Suprapubic skin (tissue), 4 donors: ENCODE measurements at places on chromosomes 3 and 15.

DNA sequence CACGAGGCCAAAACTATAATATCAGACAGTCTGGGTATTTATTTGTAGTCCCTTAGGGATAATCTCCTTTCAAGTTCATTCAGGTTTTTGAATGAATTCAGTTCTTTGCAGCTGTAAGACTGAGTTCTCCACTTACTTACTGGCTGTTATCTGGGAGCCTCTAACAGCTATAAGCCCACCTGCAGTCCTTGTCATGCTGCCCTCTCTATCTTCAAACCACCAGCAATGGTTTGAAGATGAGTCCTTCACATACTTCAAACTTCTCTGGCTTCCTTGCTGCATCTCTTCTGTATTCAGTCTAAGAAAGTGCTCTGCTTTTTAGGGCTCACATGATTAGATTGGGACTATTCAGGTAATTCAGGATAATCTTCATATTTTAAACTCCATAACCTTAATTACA lies 154.5 kb upstream of the STT3B start:
- no peak for DNase-seq

DNA sequence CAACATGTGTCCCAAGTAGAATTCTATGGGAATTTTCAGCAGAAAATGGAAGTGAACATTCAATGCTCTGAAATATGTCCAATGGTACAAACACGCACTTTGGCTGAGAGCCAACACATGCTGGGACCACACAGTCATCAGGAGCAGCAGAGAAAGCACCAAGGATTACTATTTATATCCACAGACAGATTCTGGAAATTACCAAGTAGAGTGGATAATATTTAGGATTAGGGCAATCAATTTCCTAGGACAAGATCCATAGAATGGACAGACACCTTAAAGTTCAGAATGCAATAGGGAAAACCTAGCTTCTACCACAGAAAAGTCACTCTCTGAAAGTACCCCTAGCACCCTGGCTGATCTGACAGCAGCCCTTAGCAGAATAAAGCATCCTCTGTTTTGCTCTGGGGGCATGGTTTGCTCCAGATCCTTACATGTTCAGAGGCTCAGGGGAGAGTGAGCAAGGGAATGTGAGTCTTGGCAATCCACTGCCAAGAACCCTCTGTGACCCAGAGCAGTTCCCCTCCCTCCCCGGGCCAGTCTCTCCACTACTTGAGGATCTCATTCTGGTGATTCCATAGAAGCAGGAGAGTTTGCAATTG lies 206.0 kb upstream of the WNT5A start:
- DNase-seq = no peak

GRCh38 chr15:64351265-64351664 lies 4.7 kb downstream of the CSNK1G1 start:
- DNase-seq = no peak

DNA sequence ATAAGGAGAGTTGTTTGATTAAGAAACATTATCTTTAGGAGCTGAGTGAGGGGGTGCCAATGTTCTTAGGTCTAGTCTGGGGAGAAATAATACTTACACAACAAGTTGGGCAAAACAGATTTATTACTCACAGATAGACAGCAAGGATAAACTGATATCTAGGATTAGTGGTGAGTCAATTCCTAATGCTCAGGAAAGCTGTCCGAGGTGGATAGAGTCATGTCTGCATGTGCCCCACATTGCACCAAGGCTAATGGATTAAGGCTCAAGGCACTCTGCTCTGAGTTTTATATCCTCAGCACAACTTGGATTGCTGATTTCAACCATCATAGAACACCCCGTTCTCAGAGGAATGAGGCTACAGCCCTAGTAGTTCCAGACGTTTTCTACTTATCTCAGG lies 1042.3 kb downstream of the OTOL1 start:
- no peak for DNase-seq

DNA sequence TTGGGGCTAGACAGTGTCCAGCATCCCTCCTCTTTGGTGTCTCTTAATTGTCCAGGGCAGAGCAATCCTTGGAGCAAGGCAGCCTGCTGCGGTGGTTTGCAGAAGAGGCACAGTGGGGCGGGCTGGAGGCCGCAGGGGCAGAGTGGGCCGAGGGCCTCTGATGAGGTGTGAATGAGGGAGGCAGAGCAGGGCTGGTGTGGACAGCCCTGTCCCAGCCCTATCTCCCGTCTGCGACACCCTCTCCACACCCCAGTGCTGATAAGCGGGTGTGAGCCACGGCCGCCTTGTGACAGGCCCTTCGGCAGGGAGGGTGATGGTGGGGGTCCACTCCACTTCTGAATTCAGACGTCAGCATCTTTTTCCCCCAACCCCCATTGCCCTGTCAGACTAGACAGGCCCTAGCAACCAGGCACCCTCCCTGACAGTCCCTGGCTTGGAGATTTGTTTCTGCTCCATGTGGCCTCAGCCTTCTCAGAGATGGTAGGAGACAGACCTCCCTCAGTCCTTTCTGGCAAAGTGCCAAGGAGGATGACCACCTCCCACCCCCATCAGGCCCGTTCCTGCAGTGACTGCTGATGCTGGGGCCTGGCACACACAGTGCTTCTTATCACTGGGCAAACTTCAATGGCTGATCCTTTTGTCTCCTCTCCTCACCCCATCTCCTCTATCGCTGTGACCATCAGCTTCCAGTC lies 37.3 kb downstream of the EXOG start:
- no peak for DNase-seq

- no peak for DNase-seq
Measured at GRCh38 chr15:50930792-50931191, 22.3 kb downstream of the AP4E1 start.

- DNase-seq = no peak
Measured at GRCh38 chr3:115986555-115987207, 363.4 kb downstream of the GAP43 start.

GRCh38 chr15:49046220-49047102 lies at the start of gene SECISBP2L:
Gene SECISBP2L (minus strand): TSS chr15:49046446. CDS start chr15:49046299, 147 bp downstream.
- DNase-seq = peak; percentile 95

GRCh38 chr3:57283334-57283733 lies 9.2 kb downstream of the ASB14 start:
- no peak for DNase-seq

- no peak for DNase-seq
Measured at GRCh38 chr3:45118615-45119071, 27.5 kb downstream of the CDCP1 start.

- DNase-seq = no peak
Measured at GRCh38 chr15:52218816-52219215, 27.6 kb upstream of the GNB5 start.

DNA sequence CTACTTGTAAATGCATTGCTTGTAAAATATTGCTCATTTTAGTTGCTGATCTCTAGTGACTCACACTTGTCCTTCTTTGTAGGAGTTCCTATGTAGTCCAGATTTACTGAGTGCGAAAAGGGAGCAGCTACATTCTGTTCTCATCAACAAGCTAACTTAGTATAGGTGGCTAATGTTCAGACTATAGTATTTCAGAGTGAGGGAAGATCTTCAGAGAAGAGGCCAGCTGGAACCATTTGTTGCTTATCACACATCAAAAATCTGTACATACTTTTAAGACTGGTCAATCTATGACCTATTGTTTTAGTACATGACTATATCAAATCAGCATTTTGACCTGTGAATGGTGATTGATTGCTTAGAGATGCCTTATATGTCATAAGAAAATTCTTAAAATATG lies 71.3 kb upstream of the THSD4 start:
- no peak for DNase-seq

GRCh38 chr15:22955544-22956119 lies 24.5 kb downstream of the CYFIP1 start:
- DNase-seq = no peak

GRCh38 chr3:188309437-188310269 lies 155.7 kb downstream of the LPP start:
- DNase-seq = no peak

DNA sequence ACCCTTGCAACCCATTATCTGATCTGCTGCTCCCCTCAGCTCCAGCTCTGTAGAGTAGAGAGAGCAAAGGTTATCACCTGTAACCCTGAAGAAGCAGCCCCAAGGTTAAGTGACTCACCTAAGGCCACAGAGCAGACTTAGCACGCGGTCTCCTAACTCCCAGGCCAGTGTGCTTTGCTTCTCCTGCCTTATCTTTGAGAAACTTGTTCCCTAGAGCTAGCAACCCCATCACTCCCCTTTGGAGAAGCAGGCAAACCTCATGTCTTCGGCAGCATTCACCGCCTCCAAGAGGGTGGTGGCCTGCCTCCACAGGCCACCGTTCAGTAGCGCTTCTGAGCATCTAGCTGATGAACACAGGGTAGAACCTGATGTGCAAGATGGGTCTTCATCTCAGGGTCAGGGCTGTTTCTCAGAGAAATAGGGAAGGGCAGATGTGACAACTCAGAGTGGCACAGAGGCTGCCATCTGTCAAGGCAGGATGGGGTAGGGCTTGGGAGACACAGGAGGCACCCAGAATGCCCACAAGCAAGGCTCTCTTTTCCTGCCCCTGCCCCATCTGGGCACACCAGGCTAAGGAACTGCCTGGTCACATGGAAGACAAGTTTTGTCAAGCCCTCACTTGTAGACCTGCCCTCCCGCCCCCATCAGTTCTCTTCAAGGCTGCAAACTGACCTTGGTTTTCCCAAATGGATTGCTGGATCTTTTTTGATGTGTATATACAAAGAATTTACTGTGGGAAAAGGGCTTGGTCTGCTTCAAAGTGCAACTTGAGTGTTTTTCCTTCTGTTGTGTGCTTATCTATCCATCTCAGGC lies 34.9 kb upstream of the CLK3 start:
- DNase-seq = no peak

- DNase-seq = no peak
Measured at GRCh38 chr3:52200981-52201679, 3.2 kb downstream of the ALAS1 start.

DNA sequence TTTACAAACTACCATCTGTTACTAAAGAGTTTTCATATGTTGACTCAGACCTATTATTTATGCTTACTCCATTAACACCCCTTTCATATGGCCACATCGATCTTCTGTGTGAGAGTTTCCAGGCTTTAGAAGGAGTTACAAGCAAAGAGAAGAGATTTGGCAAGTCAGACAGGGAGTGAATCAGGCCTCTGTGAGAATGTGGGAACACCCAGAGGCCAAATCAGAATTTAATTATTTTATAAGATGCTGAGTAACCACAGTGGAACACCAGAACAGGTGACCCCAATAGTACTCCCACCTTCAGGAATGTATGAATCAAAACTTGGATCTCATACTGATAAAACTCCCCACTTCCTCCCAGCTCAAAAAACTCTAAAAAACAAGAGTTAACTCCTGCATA lies 42.0 kb downstream of the IFT57 start:
- no peak for DNase-seq

DNA sequence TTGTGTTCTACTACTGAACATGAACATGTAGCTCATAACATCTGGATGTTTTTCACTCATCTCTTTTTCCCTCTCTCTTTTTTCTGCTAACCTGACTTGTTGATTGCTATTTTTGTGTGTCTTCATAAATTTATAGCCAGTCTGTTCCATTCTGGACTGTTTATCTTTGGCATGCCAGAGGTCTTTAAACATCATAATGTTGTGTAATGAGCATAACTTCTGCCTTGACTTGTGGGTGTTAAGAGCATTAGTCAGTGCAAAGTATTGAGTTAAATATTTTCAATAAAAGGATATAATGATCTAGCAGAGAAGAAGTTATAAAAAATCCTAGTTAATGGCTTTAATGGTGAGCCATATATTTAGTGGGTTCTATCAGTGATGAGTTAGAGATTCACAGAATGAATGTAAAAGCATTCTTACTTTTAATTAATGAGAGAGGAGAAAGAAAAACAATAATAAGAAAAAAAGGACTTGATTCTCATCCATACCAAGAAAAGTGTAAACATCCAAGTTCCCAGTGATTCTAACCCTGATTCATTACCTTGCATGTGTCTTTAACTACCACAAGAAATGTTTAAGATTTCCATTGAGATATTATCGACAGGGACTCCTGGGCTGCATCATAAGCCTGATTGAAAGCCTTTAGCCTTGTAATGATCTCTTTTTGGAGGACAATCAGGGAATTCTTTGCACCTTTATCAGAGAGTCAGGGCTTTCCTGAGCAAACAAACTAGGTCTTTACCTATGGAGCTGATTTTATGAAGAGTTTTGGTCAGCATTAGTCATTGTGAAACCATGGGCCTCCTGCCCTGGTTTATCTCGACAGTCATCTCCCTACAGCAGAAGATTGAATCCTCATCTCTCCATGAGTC lies 22.9 kb downstream of the MITF start:
- DNase-seq = no peak

DNA sequence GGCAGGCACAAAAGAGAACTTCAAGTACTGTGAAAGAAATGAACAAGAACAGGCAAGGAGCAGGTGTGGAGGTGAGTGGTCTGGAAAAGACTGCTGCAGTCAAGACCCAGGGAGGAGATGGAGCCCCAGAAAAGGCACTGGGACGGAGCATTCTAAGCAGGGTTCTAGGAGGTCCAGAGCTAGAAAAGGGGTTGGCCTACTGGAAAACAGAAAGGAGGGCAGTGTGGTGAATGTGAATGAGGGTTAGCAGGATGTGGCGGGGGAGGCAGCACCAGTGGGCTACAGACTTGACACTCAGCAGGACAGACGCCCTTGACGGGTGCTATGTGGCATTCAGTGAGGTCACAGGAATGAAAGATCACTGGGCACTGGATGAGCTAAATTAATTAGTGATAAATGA lies 75.7 kb downstream of the SENP2 start:
- no peak for DNase-seq

GRCh38 chr3:128412180-128413002 lies 54.3 kb downstream of the DNAJB8 start:
- no peak for DNase-seq

- no peak for DNase-seq
Measured at GRCh38 chr3:129673012-129673411, 66.5 kb upstream of the PLXND1 start.

DNA sequence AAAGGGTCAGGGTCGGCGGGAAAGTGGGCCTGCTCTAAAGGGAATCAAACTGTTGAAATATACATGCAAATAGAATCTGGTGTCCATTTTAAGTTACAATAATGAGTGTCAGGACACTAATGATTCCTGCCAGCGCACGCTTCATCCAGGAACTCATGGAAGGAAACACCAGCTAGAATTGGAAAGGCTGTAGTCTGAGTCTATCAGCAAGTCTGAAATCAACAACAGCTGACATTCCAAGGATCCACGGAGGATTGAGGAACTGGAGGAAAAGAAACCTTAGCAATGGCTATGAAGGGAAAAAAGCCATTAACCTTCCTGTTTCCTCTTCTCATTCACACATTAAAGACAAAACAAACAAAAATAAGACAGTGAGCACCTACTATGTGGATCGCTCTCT lies 1063.1 kb downstream of the NTRK3 start:
- no peak for DNase-seq

DNA sequence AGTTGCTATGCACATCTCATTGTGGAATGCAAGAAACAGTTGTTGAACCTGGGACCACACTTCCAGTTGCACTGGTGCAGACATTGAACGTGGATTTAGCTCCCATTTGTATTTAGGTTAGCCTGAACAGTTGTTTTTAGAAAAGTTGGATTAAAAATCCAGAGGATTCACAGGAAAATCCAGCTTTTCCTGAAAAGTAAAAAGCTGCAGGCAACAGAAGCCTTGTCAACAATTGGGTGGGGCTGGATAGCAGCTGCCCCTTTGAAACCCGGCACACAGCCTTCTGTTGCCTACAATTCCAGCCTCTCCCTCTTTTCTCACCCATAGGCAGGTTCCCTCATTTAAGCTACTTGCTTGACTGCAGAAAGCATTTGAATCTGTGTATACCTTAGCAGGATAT lies 165.3 kb upstream of the TBL1XR1 start:
- DNase-seq = no peak

- no peak for DNase-seq
Measured at GRCh38 chr3:184565421-184566211, 4.0 kb downstream of the EPHB3 start.
